ENCODE measurements at places on chromosomes 11 and 22.

GRCh38 chr11:64891215-64891848 is 12.9 kb upstream of the EHD1 start:
- no peak for DNase-seq

DNA sequence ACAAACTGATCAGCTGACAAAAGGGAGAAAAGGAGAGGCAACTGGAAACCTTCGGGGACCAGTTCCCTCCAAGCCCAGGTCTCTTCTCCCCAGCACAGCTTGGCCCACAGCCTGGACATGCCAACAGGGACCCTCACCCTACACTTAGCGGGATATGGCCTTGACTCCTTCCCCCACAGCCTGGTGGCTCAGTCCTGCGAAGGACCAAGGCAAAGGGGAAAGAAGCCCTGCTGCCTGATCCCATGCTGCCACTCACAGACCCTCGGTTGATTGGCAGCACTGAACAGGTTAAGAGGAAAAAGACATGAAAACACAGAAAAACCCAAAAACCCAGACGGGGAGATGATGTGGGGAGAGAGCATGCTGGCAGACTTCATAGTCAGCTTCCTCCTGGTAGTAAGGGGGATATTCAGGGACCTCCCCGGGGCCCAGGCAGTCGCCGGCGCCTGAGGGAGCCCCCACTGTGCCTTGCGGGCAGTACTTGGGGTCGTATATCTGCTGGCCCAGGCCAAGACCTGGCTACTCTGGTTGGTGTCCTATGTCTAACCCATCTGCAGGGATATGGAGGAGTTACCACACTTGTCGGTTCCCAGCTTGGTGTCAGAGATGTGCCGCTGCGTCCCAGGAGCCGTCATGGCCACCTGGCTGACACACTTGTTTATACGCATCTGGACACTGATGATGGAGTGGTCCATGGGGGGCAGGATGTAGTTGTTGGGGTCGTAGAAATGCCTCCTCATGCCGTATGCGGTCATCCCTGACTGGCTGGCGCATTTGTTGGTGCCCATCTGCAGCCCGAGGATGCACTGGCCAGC is 34.2 kb upstream of the HORMAD2 start:
- no peak for DNase-seq

- no peak for DNase-seq
Observed at GRCh38 chr11:74206746-74207145, 35.7 kb downstream of the PPME1 start.

DNA sequence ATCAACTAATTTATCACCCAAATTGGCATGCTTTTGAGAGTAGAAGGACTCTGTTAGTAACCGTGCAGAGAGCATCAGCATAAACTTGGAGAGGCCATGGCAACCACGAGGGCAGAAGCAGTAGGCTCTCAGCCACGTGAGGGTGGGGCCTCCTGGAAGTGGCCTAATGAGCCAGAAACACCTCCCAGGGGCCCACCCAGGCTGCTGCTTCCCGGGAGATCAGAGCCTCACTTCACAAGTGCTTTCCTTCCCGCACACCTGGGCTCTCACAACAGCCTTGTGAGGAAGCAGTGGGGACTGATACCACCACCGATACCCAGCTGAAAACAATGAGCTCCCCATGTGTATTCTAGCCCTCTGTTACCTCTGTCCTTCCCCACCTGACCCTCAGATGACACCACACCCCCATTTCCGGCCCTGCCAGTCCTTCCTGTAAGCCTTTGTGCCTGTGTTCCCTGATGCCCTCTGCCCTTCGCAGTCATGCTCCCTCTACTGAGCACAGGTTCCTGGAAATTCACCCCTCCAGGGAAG is 17.0 kb downstream of the TRIM29 start:
- DNase-seq: no peak

DNA sequence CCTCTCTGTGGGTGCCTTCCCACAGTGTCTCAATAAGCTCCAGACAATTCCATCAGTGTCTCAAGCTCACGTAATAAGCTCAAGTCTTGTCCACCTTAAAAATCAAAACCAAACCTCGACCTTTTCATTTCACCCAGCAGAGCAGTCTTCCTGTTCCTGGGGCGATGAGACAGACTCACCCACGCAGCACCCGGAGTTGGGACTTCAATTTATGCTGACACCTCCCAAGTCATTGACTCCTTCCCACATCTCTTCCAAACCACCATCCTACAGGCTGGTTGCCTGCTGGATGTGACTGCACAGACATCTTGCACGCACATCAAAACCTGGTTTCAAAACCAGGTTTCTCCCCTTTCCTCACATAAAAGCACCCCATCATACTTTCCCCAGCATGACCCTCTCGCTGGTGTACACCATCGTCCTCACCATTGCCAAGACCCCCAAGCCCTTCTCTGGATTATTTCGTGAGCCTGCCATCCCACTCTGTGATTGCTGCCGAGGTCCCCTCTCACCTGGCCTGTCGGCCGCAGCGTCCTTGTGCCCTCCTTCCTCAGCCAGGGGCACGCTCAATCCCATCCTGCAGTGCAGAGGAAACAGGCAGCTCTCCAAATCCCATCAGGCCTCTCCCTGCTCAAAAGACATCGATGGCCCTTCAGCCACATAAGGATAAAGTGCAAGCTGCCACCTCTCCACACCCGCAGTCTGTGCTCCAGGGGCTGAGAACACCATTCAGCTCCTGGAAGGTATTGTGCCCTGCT is 45.1 kb upstream of the FBXO3 start:
- no peak for DNase-seq

DNA sequence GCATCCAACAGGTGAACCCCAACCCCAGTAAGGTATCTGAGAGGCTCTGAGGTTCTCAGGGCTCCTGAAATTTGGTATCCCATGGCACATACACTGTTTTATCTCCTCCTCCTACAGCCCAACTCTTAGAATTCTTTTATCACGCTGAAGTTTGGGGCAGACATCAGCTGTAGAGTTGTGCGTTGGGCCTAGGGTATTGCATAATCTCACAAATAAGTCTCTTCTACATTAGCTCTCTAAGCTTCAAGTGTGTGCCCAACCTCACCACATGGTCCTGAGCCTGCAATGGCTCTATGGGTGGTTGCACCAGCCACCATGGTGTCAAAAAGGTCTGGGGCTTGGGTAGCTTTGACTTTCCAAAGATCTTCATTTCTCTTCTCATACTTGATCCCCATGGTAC is 603.0 kb downstream of the BUD13 start:
- DNase-seq: no peak

GRCh38 chr22:27745809-27746208 is 55.7 kb downstream of the MN1 start:
- no peak for DNase-seq

GRCh38 chr11:16169956-16170847 is 186.1 kb downstream of the SOX6 start:
- DNase-seq: no peak

DNA sequence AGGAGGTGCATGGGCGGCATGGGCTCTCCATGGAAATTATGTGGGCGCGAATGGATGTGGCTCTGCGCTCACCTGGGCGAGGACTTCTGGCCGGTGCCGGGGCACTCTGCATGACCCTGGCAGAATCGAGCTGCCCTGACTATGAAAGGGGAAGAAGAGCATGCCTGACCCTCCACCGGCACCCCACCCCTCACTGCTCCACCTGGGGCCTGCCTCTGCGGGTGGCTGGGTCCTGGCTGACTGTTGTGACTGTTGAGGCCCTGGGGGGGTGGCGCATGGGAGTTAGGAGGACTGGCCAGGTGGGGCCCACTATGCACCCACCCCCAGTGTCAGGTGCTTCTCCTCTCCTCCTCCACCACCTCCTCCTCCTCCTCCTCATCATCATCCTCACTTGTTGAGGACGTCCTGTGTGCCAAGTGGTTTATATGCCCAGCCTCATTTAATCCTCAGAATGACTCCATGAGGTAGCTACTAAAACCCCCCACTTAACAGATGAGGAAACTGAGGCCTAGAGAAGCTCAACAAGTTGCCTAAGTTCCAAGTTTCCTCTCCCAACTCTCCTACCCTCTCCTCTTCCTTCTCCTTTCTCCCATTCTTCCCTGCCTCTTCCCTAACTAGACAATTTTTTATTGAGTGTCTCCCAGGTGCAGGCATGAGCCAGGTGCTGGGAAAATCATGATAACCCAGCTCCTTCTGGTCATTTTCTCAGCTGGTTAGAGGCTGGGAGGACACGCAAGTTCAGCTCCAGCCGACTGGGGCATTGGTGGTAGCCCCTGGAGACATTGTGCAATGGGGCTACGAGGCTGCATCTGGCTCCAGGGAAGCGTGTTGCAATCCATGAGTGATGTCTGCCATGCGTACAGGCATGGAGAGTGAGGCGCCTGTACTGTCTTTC is 2.3 kb downstream of the MYEOV start:
- peak; percentile 41 for DNase-seq

DNA sequence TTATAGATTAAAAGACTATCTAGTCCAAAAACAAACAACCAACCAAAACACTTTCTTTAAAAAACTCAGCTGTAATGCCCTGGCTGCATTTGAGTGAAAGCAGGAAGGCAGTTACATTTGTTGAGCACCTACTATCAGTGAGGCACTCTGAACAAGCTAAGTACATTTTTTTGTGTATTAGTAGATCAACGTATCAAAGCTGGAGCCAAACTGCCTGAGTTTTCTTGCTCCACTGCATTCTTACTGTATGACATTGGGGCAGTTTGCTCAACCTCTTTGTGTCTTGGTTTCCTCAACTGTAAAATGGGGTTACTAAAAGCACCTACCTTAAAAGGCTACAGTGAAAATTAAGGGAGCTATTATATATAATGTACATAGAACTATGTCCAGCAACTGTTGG is 22.0 kb downstream of the COA4 start:
- DNase-seq: no peak

DNA sequence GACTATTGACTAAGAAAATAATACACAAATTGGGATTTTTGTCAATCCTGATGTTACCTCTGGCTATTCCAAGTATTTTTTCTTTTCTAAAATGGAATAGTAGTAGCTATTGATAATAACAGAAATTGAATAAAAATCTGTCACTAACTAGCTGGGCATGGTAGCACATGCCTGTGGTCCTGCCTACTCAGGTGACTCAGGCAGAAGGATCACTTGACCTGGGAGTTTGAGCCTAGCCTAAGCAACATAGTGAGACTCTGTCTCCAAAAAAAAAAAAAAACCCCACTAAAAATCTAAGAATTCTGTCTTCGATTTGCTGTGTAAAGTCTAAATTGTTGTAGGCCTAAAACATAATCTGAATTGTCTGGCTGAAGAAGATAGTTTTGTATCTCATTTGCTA is 42.2 kb downstream of the FAM118A start:
- no peak for DNase-seq

DNA sequence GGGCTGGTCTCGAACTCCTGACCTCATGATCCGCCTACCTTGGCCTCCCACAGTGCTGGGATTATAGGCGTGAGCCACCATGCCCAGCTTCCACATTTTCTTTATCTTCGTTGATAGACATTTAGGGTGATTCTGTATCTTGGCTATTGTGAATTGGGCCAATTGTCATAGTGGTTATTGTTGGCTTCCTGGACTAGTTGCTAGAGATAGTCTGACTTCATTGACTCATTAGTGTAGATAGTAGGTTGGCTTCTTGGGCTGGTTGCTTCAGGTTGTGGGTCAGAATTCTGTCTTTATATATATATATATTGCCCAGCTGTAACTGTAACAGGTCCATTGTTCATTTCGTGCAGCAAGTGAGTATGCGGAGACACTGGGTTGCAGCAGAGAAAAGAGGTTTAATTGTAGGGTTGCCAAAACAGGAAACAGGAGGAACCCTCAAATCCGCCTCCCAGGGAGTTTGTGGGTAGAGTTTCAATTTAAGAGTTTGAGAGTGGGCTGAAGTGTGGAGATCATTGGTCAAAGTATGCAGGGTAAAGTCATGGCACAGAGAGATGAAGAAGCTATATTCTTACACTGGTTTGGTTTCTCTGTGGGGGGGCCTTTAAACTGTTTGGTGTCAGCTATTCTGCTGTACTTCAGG is 22.0 kb downstream of the ATG13 start:
- DNase-seq: no peak

- no peak for DNase-seq
Observed at GRCh38 chr11:78916759-78917158, 342.1 kb upstream of the NARS2 start.

- no peak for DNase-seq
Observed at GRCh38 chr11:125756050-125756449, 10.0 kb downstream of the PATE1 start.

- DNase-seq: peak; percentile 81
Observed at GRCh38 chr11:13962562-13963168, at the start of gene SPON1. TSS of gene SPON1 (plus strand) at chr11:13962723. CDS start at chr11:13962905, 182 bp downstream.

DNA sequence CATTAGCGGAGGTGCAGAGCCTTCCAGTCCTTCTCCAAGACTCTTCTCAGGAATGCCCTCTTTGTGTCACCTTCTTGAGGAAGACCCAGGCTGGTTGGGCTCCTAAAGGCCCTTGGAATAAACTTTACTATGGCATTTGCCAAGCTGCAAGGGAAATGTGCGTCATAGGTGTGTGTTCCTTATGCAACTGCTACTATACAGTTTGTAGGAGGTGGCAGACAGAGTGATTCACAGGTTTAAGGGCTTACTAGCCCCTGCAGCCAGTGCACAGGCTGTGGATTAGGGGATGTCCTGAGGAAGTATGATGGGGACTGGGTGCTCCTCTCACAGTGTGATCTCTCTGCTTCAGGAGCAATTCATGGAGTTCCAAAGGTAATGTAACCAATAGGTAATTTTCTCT is 74.6 kb downstream of the TENM4 start:
- DNase-seq: no peak

DNA sequence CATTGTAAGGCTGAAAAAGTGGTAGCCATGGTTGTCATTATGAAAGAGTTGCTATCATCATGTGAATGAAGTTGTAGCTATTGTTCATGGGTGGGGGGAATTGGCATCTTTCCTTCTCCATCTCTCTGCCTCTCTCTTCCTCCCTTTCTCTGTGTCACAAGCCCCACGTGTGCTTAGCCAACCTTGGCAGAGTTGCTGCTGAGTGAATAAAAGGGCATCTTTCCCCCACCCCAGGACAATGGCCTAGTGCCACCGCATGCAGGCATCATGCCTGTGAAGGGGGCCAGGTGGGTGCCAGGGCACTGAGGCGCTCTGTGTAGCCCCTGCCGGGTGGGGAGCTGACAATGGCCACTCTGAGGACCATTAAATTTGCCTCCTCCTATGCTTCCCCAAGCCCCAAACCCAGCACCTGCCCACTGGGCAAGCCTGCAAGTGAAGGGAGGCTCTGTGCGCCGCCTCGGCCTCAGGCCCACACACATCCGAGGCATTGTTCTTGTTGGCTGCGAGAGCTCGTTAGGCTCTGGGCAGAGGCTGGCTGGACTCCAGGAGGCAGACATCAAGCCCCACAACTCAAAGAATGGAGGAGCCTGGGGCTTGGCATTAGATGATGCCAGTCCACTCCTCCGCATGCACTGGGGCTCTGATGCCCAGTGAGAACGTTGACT is 103.9 kb downstream of the SEZ6L start:
- peak; percentile 91 for DNase-seq
